ENCODE measurements at places on chromosomes 7 and 10.

GRCh38 chr10:119575506-119575905 lies 21.3 kb downstream of the TIAL1 start:
- no peak for DNase-seq

DNA sequence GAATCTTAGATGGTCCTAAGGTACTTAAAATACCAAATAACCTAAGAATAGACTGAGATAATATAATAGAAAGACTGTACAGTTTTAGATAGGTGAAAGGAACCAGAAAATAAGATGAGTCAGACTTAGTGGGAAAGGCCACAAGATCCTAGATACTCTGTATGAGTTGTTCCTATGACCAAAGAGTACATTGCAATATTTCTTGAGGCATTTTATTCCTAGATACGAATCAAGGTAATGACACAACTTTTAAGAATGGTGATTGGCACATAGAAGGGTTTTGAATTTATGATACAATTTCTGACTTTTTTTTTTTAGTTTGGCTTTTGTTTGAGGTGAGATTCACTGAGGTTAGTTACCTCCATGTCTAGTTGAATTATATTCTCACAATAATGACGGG lies 30.2 kb downstream of the MGAM start:
- DNase-seq = no peak

DNA sequence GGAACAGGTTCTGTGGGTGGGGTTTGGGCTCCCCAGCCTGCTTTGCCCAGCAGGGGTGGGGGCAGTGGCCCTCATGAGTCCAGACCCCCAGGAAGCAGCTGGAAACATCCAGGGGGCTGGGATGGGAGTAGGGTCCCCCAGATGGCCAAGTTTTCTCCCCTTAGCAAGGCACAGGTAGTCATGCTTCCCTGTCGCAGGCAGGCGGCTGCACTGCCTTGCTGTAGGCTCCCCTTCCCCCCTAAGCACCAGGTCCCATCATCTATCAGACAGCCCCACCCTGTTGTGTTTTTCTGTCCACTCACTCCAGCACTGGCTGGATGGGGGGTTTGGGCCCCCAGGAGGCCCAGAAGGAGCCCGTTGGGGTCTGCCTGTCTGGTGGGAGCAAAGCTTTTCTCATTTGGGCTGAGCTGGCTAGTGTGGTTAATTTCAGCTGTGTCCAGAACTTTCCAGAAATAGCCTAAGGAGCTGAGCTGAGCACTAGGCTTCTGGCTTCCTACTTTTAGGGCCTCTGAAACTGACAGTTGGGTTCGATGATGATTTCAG lies 7.9 kb downstream of the BRI3 start:
- DNase-seq = no peak

GRCh38 chr7:25840209-25840792 lies 311.7 kb upstream of the NFE2L3 start:
- no peak for DNase-seq

DNA sequence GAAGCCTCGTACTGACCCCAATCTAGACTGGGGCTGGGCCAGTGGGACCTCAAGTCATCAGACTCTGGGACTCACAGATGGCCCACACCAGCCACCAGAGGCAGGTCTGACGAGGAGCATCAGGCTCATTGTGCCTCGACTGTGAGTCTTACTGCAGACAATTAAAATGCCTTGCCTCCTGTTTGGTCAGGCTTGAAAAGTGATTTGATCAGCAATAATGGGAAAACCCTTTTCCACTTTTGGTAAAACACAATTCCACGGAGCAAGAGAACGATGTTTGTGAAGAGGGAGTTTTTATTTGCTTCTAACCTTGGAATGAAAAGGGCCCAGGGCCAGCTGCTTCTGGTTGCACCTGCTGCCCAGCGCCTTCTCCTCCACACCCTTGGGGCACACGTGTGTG lies 43.9 kb downstream of the C10orf143 start:
- DNase-seq = no peak

DNA sequence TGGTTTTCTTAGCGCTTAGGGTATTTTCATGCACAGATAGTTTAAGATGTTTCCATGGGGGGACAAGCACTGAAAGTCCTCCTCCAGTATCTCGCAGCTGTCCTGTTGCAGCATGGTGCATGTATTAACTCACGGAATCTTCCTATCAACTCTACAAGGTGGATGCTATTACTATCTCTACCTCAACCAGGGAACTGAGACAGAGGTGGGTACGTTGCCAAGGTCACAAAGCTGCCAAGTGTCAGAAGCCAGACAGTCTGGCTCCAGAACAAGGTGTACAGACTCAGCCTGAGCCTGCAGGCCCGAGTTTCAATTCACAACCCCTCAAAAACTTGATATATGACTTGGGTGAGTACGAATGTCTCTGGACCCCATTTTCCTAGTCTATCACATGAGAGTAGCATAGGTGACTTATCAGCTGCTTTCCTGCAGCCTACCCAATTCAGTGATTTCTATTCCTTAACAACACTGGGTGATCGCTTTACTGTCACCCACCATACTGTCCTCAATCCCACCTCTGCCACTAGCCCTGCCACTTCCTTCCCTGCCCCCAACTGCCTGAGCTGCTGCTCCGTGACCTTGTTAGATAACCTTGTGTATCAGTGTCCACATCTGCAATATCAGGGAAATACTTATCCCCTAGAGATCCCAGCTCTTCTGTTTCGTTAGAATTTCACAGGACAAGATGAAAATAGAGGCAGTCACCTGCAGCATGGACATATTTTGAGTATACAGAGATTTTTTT lies 92.1 kb downstream of the ABCC2 start:
- no peak for DNase-seq

Measured in C1 segment of cervical spinal cord (tissue), 14 donors.